ENCODE measurements at places on chromosomes 4 and X. TPM values are rescaled to one million over a fixed set of nuclear protein-coding genes. Genes with fewer than 3 reads are reported as not detected.

Gene AREG
- total RNA-seq, result not detected

Gene HMX1
- total RNA-seq, result not detected

Gene P2RY8
- total RNA-seq, result not detected

Gene FGF16
- not detected for total RNA-seq

Gene CSAG3
- total RNA-seq, result not detected

Gene EVC2
- 11.9 TPM for total RNA-seq
